ENCODE measurements at places on chromosomes 4 and X. TPM values are rescaled to one million over a fixed set of nuclear protein-coding genes. Genes with fewer than 3 reads are reported as not detected.

The ADGRL3 gene
- total RNA-seq, result not detected

The MAGEA2B gene
- not detected for total RNA-seq

The TMPRSS11A gene
- total RNA-seq, result not detected

The MAPK10 gene
- 10.2 TPM for total RNA-seq

The CPE gene
- 74.6 TPM for total RNA-seq

The CXorf58 gene
- not detected for total RNA-seq

The CCDC160 gene
- total RNA-seq, result not detected

The DDX60 gene
- total RNA-seq, result 16.0 TPM

The HTATSF1 gene
- total RNA-seq, result 26.8 TPM

The DRP2 gene
- 6.7 TPM for total RNA-seq

The BEX2 gene
- 0.23 TPM for total RNA-seq

The CXCL11 gene
- total RNA-seq, result not detected

The CFP gene
- total RNA-seq, result 0.15 TPM

The MAGEA10 gene
- total RNA-seq, result not detected

The N4BP2 gene
- total RNA-seq, result 1.4 TPM

The PDGFC gene
- total RNA-seq, result 37.8 TPM

The TBX22 gene
- total RNA-seq, result not detected

The PPP4R3C gene
- total RNA-seq, result not detected

The EGF gene
- total RNA-seq, result 0.35 TPM

The TRIM60 gene
- total RNA-seq, result not detected

The CPEB2 gene
- total RNA-seq, result 4.1 TPM

The SSX3 gene
- not detected for total RNA-seq

The PHOX2B gene
- total RNA-seq, result not detected

The TMEM31 gene
- total RNA-seq, result not detected

The VMA21 gene
- total RNA-seq, result 21.4 TPM
